ENCODE measurements at places on chromosomes 1 and 21.
A peak's percentile ranks its signal among the peaks of the same experiment; 100 is the strongest.

- DNase-seq = peak; percentile 51
Observed at GRCh38 chr1:228048120-228048519, 34.4 kb upstream of the ARF1 start.

- no peak for DNase-seq
Observed at GRCh38 chr1:6695868-6696267, 5.7 kb downstream of the DNAJC11 start.

DNA sequence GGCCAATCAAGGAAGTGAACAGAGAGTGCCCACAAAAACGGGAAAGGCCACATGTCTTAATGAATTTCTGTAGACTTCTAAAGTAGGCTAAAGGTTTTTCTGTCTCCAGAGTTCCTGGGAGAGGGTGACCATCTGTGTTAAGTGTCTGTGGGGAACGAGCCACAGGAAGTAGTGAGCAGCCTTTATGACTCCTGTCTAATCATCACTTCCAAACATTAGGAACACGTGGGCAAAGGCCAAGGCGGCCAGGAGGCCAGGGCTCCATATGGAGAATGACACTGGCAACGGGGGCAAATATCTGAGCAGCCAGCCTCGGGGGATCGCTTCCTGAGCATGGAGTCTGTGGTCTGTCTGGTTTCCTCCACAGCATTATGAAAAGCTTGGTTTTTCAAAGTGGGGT is 7.1 kb downstream of the FAM89A start:
- DNase-seq = no peak

GRCh38 chr1:13550663-13551062 is 33.0 kb upstream of the PDPN start:
- no peak for DNase-seq

DNA sequence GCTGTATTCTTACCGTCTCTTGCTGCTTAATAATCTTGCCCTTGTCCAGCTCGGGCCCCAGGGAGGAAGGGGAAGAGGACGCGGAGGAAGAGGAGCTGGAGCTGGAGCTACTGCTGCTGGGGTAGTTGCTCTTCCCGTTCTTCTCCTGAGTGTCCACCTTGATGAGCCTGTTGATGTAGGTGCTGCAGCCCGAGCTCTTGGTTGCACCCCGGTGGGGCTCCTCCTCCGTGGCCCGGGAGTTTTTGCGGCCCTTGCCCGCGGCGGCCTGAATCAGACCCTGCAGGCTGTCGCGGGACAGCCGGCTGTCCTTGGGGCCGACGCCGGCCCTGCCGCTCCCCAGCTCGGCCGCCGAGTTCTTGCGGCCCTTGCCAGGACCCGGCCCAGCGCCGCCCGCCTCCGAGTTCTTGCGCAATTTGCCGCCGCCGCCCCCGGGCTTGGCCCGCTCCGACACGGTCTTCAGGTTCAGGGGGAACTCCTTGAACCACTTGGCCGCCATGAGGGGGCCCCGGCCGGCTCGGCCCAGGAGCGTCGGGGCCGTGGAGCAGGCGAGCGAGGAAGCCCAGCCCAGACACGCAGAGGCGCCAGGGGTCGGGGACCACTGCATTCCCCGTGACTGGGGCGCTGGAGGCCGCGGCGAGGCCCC is 475 bp upstream of the TDRD10 start:
- DNase-seq = peak; percentile 90

DNA sequence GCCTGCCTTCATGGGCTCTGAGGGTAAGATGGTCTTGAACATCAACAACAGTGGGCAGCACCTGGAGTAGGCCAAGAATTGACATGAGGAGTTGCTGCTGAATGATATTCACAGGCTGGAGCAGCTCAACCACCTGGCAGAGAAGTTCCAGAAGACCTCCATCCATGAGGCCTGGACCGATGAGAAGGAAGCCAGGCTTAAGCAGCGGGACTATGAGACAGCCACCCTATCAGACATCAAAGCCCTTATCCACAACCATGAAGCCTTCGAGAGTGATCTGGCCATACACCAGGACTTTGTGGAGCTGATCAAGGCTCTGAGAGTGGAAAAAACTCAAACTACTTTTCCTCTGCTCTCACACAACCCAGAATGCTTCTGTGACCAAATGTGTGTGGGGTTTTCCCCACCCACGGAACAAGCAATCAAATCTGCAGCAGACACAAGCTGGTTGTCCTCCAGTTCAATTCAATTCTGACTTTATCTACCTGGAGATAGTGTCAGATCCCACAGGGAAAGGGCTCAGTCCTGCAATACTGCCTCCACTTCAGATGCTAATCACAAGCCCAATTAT is 12.1 kb upstream of the EPHA10 start:
- no peak for DNase-seq

- DNase-seq = no peak
Observed at GRCh38 chr1:77282866-77283539, 1.2 kb downstream of the AK5 start.

- peak; percentile 85 for DNase-seq
Observed at GRCh38 chr1:109248797-109249629, at the start of gene CELSR2. Gene CELSR2 (plus strand): TSS chr1:109249539. CDS start chr1:109250080, 541 bp downstream.

- DNase-seq = no peak
Observed at GRCh38 chr1:100734676-100735075, 15.1 kb downstream of the VCAM1 start.

DNA sequence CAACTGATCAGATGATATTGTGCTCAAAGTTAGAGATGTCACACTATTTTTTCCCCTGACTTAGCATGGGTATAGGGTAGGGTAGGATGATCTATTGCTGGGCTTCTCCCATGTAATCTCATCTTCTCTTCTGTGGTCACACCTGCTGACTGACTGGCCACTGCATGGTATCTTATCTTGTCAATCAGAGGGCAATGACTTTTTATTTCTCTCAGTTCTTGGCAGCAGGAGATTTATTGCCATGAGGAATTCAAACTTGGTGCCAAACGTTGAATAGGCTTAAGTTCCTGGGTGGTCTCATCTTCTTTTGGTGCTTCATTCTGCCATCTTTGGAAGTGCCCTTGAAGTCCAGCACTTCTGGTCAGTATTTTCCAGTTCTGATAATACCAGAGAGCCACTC is 226.4 kb upstream of the POGK start:
- no peak for DNase-seq

GRCh38 chr1:160085686-160086455 is 4.5 kb downstream of the KCNJ9 start:
- DNase-seq = peak; percentile 88

GRCh38 chr1:226061841-226062557 is 517 bp upstream of the H3-3A start:
- peak; percentile 94 for DNase-seq

- no peak for DNase-seq
Observed at GRCh38 chr1:77310924-77311323, 29.1 kb downstream of the AK5 start.

DNA sequence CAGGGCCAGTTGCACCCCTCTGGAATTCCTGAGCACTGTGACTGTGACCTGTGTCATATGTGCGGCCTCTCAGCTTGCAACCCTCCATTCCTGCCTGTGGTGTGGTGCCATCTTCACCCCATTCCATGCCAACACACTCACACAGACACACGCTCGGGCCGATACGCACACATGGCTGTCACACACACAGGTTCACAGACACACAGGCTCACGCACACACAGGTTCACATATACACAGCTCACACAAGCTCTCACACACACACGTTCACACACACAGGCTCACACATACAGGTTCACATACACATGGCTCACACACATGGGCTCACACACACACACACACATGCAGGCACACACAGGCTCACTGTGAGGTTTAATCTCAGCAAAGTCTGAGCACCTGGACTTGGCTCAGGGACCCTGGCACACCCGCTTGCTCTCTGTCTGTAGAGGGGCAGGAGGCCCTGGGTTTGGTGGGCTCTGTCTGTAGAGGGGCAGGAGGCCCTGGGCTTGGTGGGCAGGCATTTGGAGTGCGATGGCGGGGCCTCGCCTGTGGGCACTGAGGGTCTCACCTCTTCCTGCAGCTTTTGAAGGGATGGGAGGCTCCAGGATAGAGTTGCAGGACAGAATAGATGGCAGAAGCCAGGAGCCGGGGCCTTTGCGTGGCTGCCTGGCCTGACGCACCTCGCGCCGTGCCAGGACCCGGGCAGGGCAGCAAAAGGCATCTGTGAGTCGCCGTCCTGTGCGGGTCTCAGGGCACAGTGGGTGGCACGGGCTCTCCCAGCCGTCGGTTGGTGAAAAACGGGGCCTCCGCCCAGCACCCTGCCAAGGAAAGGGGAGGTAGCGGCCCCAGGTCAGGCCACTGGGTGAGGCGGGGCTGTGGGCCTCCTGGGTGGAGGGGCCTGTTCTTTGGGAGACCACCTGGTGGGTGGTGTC is 17.1 kb downstream of the COL18A1 start:
- peak; percentile 54 for DNase-seq

GRCh38 chr1:210233216-210233494 is 559 bp downstream of the SERTAD4 start:
- DNase-seq = no peak

DNA sequence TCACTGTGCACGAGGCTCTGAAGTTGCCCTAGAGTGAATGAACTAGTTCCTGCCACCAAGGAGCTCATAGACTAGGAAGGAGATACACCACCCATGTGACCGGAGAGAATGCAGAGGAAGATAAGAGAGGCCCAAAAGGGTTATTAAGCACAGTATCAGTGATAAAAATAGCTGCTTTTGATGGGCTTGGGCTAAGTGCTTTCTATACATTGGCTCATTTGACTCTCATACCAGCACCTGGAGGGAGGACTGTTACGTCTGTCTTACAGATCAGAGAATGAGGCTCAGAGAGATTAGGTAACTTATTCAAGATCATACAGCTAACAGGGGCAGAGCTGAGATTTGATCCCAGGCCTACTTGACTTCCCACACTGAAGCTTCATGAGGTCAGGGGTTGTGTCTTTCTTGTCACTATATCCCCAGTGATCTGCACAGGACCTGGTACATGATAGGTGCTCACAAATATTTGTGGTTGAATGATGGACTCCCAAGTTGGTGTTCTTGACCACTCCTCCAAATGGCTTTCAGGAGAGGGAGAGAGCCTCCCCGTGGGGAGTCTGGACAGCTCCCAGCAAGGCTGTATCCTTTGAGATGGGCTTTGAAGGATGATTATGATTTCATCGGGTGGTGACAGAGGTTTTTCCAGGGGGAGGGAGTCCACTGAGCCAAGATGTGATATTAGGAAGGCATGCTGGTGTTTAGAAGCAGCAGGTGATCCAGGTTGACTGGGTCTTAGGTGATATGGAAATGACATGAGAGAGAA is 14.4 kb downstream of the PPFIA4 start:
- DNase-seq = no peak

- no peak for DNase-seq
Observed at GRCh38 chr1:239507826-239508225, 121.5 kb downstream of the CHRM3 start.

DNA sequence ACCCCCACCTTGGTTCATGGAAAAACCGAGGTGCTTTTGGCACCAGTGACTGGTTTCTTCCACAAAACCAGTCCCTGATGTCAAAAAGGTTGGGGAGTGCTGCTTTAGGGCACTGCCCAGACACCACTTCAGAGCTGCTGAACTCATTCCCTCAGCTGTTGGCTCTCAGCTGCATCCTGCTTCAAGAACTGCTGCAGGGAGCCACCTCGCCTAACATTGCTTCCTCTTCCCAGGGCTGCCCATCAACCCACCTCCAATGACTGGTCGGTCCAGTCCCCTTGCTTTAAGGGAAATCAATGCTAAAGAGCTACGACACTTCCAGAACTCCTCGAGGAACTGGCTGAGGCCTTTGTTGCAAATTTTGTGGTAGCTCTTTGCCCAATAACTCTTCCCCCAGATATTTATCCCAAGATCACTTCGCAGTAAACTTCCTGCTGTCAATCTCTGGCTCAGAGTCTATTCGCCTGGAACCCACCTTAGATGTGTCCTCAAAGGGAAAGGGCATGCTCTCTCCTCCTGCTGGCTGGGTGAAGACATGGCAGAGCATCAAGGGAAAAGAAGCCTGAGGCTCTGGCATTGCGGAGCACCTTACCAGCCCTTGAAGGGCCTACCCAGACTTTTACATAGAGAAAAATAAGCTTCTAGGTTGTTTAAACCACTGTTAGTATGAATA is 29.0 kb downstream of the C1orf52 start:
- no peak for DNase-seq

DNA sequence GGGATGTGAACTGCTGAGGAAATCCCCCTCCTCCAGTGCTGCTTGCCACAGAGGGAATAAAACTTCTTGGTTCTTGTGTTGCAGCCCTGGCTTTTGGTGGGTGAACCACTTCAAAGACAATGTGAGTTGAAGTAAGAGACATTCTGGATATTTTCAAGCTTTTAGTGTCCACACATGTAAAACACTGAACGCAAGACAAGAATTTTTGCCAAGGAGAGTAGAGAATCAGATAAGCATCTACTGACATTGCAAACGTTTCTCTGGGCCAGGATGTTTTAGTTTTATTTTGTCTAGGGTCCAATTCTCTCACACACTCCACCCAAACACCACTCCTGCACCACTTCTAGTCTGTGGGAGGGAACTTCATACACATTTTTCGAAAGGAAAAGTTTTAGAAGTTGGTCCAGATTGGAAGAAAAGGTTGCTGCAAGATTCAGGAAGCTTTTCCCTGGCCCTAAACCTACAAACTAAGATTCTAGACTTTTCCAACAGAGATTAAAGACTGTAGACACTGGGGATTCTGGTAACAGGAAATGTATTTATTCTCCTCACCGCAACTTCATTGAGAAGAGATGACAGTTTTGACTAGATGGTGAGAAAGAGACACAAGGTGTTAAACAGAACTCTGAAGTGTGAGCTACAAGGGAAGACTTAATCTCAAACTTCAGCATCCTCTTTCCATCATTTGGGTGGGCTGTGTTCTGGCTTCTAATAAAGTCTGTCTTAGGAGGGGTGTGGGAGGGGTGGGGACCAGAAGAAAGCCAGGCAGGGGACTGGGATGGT is 16.1 kb downstream of the FASLG start:
- no peak for DNase-seq

DNA sequence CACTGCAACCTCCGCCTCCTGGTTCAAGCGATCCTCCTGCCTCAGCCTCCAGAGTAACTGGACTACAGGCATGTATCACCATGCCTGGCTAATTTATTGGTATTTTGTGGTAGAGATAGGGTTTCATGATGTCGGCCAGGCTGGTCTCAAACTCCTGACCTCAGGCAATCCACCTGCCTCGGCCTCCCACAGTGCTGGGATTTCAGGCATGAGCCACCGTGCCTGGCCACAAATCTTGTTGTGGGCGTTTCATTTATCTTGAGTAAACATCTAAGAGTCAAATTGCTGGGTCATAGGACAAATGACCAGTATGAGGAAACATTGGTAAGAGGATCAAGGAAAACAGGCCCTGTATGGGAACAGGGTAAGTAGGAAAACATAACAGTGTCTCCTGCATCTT is 17.9 kb downstream of the TMEM200B start:
- DNase-seq = no peak

DNA sequence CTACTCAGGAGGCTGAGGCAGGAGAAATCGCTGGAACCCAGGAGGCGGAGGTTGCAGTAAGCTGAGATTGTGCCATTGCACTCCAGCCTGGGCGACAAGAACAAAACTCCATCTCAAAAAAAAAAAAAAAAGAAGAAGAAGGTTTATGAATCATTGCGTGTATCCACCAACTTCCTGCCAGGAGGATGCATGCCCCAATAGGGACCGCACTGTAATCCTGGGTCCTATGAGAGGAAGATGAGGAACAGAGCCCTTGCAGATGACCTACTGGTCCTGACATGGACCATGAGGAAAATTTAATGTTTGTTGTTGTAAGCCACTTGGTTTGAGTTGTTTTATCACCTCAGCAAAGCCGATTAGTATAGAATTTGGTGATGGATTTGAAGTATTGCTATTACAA is 56.7 kb downstream of the PTGS2 start:
- no peak for DNase-seq
